ENCODE measurements at places on chromosomes 7 and 10.
A peak's percentile ranks its signal among the peaks of the same experiment; 100 is the strongest.

- H3K4me3 ChIP-seq: no peak overlapping the region
- peaks cover 4% of the 10 kb centered on the region for H3K4me1 ChIP-seq
- DNase-seq: no peak
- H3K36me3 ChIP-seq: no peaks in the 10 kb centered on the region
Observed at GRCh38 chr10:110914431-110914830, 4.5 kb downstream of the BBIP1 start.

DNA sequence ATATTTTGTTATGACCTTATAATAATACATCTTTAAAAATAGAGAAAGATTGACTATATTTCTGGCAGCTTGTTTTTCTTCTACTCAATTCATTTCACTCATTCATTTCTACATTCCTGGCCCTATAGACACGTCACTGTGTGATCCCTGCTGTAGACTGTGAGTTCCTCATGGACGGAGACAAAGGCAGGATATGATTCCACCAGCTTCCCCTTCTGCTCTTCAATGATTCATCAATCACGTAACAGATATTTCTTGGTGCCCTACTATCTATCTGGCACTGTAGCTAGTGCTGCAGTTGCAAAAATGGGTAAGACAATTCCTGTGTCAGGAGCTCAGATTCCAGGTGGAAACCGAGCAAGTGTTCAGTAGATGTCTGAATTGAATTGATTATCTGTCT lies 415.0 kb downstream of the SFMBT2 start:
- no peak overlapping the region for H3K27ac ChIP-seq
- no peak for DNase-seq
- H3K4me3 ChIP-seq: no peak overlapping the region
- no peaks in the 10 kb centered on the region for H3K36me3 ChIP-seq
- H3K4me1 ChIP-seq: peaks cover 5% of the 10 kb centered on the region

- H3K27ac ChIP-seq: no peak overlapping the region
- no peaks in the 10 kb centered on the region for H3K27me3 ChIP-seq
- H3K4me1 ChIP-seq: no peaks in the 10 kb centered on the region
- no peaks in the 10 kb centered on the region for H3K36me3 ChIP-seq
Observed at GRCh38 chr10:54487743-54488142, 313.3 kb downstream of the PCDH15 start.

- no peak for DNase-seq
- H3K27ac ChIP-seq: no peak overlapping the region
- no peaks in the 10 kb centered on the region for H3K36me3 ChIP-seq
- no peak overlapping the region for H3K4me3 ChIP-seq
Observed at GRCh38 chr10:122132331-122132755, 138.8 kb upstream of the BTBD16 start.

DNA sequence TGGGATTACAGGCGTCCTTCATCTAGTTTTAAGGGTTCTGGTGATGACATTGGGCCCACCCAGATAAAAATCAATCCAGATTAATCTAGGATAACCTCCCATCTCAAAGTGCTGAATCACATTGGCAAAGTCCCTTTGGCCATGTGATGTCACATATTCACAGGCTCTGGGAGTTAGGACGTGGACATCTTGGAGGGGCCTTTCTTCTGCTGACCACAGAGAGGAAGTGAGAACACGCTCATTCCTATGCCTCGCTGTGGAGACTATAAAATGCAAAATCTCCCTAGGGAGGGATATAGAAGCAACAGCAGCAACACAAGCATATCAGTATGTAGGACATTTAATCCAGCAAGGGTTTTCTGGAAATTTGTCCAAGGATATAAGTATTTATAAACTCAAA lies 266.0 kb upstream of the PITRM1 start:
- no peaks in the 10 kb centered on the region for H3K27me3 ChIP-seq
- H3K4me1 ChIP-seq: no peaks in the 10 kb centered on the region
- DNase-seq: no peak
- no peak overlapping the region for H3K27ac ChIP-seq
- H3K4me3 ChIP-seq: no peak overlapping the region

GRCh38 chr10:128185627-128186026 lies 59.4 kb upstream of the MKI67 start:
- peaks cover 4% of the 10 kb centered on the region for H3K4me1 ChIP-seq
- DNase-seq: no peak
- no peak overlapping the region for H3K27ac ChIP-seq
- H3K36me3 ChIP-seq: no peaks in the 10 kb centered on the region

- H3K27ac ChIP-seq: no peak overlapping the region
- DNase-seq: no peak
- H3K36me3 ChIP-seq: 0 out of 2 replicates have a peak, but pooled peaks cover 3% of the 10 kb centered on the region
- no peaks in the 10 kb centered on the region for H3K4me1 ChIP-seq
- no peaks in the 10 kb centered on the region for H3K27me3 ChIP-seq
Observed at GRCh38 chr7:114531326-114531725, 116.7 kb downstream of the FOXP2 start.

GRCh38 chr10:98235846-98236245 lies 32.1 kb downstream of the LOXL4 start:
- H3K4me3 ChIP-seq: no peak overlapping the region
- DNase-seq: no peak
- H3K4me1 ChIP-seq: no peaks in the 10 kb centered on the region
- 0 out of 2 replicates have a peak, but pooled peaks cover 4% of the 10 kb centered on the region for H3K36me3 ChIP-seq

DNA sequence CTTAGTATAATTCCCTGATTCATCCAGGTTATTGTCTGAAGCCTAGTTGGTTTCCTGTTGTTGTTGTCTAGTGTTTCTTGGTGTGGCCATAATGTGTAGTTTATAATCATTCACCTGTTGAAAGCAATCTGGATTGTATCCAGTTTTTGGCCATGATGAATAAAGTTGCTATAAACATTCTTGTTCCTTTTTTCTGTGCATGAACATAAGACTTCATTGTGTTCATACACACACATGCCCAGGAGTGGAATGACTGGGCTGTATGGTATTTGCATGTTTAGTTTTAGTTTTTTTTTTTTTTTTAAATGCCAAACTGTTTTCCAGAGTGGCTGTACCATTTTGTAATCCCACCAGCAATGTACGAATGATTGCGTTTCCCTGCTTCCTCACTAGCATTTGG lies 349.8 kb downstream of the SDK1 start:
- no peaks in the 10 kb centered on the region for H3K4me1 ChIP-seq
- no peaks in the 10 kb centered on the region for H3K27me3 ChIP-seq
- no peak for DNase-seq
- no peak overlapping the region for H3K4me3 ChIP-seq
- H3K27ac ChIP-seq: no peak overlapping the region

- peak overlapping the region; percentile 63 for H3K27ac ChIP-seq
- no peaks in the 10 kb centered on the region for H3K36me3 ChIP-seq
- H3K4me1 ChIP-seq: peaks cover 19% of the 10 kb centered on the region
Observed at GRCh38 chr7:145378197-145378596, 542.3 kb upstream of the TPK1 start.

DNA sequence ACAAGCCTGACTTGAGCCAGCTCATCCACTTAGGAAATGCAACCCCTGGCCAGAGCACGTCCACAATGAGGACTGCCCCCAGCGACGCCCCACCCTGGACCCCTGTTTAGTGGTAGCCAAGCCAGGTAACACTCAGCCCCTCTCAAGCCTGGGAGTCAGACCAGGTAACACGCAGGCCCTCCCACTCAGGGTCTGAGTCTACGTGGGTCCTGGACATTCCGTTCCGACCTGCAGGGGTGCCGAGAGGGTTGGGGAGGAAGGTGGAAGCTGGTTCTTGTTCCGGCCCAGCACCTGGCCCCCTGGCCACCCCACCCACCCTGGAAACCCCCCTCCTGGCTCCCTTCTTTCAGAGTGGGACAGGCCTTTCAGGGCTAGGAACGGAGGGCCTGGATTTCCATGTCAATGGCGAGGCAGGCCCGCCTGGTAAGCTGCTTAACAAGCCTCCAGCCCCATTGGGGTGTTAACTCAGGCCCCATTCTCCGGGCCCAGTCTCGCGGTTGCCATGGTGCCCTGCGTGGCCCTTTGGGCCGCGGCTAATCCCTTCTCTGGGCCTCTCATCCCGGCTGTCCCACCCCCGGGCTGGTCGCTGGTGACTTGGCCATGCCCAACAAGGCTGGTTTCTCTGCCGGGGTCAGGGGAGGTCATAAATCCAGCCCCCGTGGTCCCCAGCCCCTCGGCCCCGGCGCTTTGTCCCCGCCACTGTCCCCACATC lies 19.7 kb upstream of the LFNG start:
- no peak overlapping the region for H3K27ac ChIP-seq
- no peaks in the 10 kb centered on the region for H3K36me3 ChIP-seq
- H3K4me1 ChIP-seq: no peaks in the 10 kb centered on the region
- no peak overlapping the region for H3K4me3 ChIP-seq
- H3K27me3 ChIP-seq: peaks cover 96% of the 10 kb centered on the region

DNA sequence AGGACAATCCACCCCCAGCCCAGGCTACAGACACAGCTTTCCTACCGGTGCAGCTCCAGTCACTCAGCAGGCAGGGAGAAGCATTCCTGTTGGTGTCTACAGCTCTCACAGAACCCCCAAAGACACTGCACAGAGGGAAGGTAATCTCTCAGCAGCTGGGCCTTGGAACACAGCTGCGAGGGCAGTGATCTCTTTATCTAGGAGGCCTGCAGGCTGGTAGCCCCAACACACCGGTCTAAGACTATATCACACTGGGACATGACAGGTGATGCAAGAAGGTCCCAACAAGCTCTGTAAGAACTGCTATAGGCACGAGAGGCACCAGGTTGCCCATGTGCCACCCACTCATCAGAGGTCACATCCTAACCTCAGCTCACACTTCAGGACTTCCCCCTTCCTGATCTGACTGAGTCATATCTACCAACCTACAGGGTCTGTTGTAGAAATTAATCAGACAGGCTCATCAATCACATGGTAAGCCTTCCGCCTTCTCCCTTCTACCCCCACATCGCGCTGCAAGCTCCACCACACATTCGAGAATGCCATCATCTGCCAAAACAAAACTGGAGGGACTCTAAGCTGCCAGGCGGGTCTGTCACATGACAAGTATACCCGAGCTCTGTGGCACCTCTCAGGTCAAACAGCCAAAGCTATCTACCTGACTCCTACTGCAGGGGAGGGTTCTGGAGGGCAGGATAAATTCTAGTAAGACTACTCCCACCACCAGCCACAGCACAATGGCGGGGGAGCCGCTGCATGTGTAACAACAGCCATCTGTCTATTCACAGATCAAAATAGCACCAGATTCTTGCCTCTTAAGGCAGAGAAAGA lies 26.1 kb downstream of the FAM53B start:
- no peak overlapping the region for H3K27ac ChIP-seq
- no peak overlapping the region for H3K4me3 ChIP-seq
- no peaks in the 10 kb centered on the region for H3K36me3 ChIP-seq

GRCh38 chr10:110853921-110854605 lies 17.7 kb upstream of the PDCD4 start:
- H3K36me3 ChIP-seq: no peaks in the 10 kb centered on the region
- no peak overlapping the region for H3K27ac ChIP-seq
- peaks cover 60% of the 10 kb centered on the region for H3K4me1 ChIP-seq
- DNase-seq: no peak

- H3K27me3 ChIP-seq: no peaks in the 10 kb centered on the region
- no peak overlapping the region for H3K27ac ChIP-seq
- no peaks in the 10 kb centered on the region for H3K36me3 ChIP-seq
- no peak for DNase-seq
Observed at GRCh38 chr7:80133361-80134114, 1.1 kb upstream of the GNAI1 start.

- no peaks in the 10 kb centered on the region for H3K4me1 ChIP-seq
- H3K27ac ChIP-seq: no peak overlapping the region
- DNase-seq: no peak
- H3K27me3 ChIP-seq: no peaks in the 10 kb centered on the region
- no peak overlapping the region for H3K4me3 ChIP-seq
Observed at GRCh38 chr10:43048301-43049051, 28.4 kb upstream of the RET start.

- no peak overlapping the region for H3K4me3 ChIP-seq
- no peaks in the 10 kb centered on the region for H3K4me1 ChIP-seq
- DNase-seq: no peak
- no peaks in the 10 kb centered on the region for H3K36me3 ChIP-seq
- no peaks in the 10 kb centered on the region for H3K27me3 ChIP-seq
Observed at GRCh38 chr7:69654381-69654780, 56.1 kb downstream of the AUTS2 start.

DNA sequence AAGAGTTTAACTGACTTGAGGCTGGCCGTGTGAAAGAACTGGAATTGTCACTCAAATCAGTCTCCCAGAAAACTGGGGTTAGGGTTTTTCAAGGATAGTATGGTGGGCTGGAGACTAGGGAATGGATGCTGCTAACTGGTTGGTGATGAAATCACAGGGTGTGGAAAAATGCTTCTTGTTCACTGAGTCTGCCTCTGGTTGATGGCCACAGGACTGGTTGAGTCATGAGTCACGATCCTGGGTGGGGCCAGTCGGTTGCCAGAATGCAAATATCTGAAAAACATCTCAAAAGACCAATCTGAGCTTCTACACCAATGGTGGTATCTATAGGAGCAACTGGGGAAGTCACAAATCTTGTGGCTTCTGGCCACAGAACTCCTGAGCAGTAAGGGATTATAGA lies 16.3 kb upstream of the BAMBI start:
- no peaks in the 10 kb centered on the region for H3K27me3 ChIP-seq
- no peak overlapping the region for H3K4me3 ChIP-seq
- H3K36me3 ChIP-seq: no peaks in the 10 kb centered on the region
- no peak for DNase-seq

DNA sequence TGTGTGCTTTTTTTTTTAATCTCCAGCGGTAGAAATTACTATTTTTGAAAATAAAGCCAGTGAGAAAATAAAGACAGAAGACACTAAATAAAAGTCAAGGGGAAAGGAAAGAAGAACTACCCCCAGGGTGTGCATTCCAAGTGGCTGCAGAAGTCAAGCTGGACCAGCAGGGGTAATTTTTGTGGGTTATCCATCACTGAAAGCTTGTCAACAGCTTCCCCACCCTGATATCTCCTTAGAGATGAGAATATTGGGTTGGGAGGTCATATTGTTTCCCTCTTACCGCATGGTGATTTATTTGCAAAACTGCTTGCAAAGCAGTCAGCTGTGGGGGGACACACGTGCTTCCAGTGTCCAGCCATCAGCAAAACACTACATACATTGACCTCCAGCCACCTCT lies 46.4 kb downstream of the FAM107B start:
- no peaks in the 10 kb centered on the region for H3K27me3 ChIP-seq
- no peaks in the 10 kb centered on the region for H3K36me3 ChIP-seq
- H3K27ac ChIP-seq: no peak overlapping the region
- no peak for DNase-seq
- H3K4me1 ChIP-seq: no peaks in the 10 kb centered on the region
- H3K4me3 ChIP-seq: no peak overlapping the region

GRCh38 chr7:2295936-2296620 lies 18.2 kb downstream of the SNX8 start:
- no peaks in the 10 kb centered on the region for H3K27me3 ChIP-seq
- H3K27ac ChIP-seq: no peak overlapping the region
- H3K36me3 ChIP-seq: no peaks in the 10 kb centered on the region
- no peaks in the 10 kb centered on the region for H3K4me1 ChIP-seq

- no peak overlapping the region for H3K27ac ChIP-seq
- no peaks in the 10 kb centered on the region for H3K27me3 ChIP-seq
- no peak overlapping the region for H3K4me3 ChIP-seq
- H3K36me3 ChIP-seq: no peaks in the 10 kb centered on the region
Observed at GRCh38 chr10:51915031-51915542, 215.7 kb upstream of the CSTF2T start.

GRCh38 chr7:26593393-26593792 lies 271.0 kb downstream of the SKAP2 start:
- H3K36me3 ChIP-seq: no peaks in the 10 kb centered on the region
- no peak overlapping the region for H3K27ac ChIP-seq
- no peak for DNase-seq
- no peak overlapping the region for H3K4me3 ChIP-seq
- no peaks in the 10 kb centered on the region for H3K27me3 ChIP-seq
- H3K4me1 ChIP-seq: no peaks in the 10 kb centered on the region

GRCh38 chr10:96222441-96222840 lies 48.9 kb downstream of the BLNK start:
- H3K27ac ChIP-seq: no peak overlapping the region
- H3K27me3 ChIP-seq: no peaks in the 10 kb centered on the region
- H3K36me3 ChIP-seq: no peaks in the 10 kb centered on the region

All from MM.1S (cell line).